Mammary epithelial cell (primary cell): ENCODE measurements at places on chromosomes 2 and 18. TPM values are rescaled to one million over a fixed set of nuclear protein-coding genes. Genes with fewer than 3 reads are reported as not detected.

THADA gene
- 14.4 TPM for polyA plus RNA-seq

AQP12B gene
- not detected for polyA plus RNA-seq

DNA sequence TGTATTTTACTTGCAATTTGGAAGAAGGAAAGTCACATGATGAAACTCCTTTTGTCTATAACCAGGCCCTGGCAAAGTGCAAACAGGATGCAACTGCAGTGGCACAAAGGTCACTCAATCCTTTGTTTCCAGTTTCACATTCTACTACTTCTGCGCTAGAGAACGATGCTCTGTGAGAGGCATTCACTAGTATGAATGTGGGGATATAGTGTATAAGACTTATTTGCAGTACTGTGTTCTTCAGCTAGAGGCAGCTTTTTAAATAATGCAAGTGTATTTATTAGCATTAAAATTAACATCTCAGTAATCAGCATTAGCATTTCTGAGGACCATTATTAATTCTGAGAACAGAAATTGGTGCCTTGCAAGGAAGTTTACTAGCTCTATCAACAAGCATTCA is 68.9 kb downstream of the PRPF40A start:
- DNase-seq: no peak

DNA sequence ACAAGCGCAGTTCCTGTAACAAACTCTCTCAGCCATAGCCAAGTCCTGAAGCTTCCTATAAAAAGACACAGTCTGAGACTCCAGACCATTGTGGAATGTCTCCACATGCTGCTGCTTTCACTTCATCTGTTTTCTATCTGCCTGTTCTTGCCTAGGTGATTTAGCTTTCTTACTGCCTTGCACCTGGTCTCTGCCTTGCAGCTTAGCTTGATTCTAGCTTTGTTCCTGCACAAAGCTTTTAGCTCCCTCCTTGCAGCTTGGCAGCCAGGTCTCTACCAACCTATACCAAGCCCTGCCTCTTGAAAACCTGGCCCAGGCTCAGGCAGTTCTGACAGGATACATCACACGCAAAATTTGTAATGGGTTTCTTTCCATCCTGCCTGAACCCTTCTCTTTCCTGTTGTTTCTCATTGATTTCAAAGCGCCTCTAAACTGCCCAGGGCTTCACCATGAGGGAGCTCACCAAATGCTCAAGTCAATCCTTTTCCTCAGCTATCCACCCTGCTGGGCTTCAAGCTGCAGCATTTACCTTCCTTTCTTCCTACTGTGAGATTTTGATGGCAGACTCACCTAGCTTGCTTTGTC is 941.3 kb upstream of the NXPH2 start:
- no peak for DNase-seq

DNA sequence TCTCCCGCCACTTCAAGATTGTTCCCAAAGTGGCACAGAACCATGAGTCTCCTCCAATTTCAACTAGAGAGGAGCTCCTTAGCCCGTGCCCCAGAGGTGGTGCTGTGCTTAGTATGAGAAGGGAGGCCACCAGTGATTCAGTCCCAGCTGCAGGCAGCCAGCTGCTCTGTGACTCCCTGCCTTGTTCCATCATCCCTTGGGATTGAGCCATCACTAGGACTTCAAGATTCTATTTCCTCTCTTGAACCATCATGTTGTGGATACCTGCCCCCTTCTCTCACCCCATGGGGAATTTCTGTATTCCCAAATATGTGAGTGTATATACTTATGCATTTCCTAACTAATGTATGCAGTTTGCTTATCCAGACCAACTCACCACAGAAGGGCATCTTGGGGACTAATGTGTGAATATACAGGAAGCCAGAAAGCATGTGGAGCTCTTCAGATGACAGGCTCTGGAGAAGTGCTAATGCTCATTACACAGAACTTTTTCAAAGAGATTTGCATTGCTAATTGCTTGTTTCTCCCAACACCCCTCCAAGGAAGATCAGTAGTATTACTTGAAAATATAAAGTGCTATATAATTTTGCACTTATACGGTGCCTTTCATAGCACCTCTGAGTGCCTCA is 111.0 kb upstream of the MAP3K20 start:
- no peak for DNase-seq

DNA sequence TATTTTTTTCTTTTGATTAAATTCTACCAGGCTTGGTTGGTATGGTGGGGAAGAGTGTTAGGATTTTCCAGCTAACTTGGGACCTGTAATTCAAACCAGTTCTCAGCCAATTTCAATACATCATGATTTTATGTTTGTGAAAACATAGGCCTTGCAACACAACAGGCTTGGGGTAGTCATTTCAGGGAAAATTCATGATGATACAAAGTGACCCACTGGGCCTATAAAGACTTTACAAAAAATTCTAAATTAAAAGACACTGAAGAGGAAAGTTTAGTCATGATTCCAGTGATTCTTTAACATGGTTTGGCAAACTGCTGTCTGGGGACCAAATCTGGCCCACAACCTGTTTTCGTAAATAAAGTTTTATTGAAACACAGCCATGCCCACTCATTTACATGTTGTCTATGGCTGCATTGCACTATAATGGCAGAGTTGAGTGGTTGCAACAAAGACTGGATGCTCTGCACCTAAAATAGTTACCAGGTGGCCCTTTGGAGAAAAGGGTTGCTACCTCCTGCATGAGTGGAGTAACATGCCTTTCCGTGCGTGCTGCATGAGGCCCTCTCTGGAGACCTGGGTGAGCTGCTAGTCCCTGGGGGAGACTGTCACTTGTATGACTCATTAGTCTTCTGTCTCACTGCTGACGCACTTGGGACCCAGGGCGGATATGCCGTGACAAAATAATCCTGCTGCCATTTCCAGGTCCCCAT is 73.6 kb downstream of the NPAS2 start:
- no peak for DNase-seq
